ENCODE measurements at places on chromosomes 3 and 15.

GRCh38 chr3:188001093-188001492 is 152.9 kb upstream of the LPP start:
- no peak for DNase-seq

- DNase-seq = no peak
Observed at GRCh38 chr3:33391255-33391995, 48.8 kb downstream of the UBP1 start.

- DNase-seq = no peak
Observed at GRCh38 chr3:33076952-33077351, 20.0 kb downstream of the GLB1 start.

- DNase-seq = no peak
Observed at GRCh38 chr3:198071602-198072287, 111.7 kb downstream of the LMLN start.

GRCh38 chr3:182509844-182510460 is 283.4 kb upstream of the ATP11B start:
- DNase-seq = no peak

- no peak for DNase-seq
Observed at GRCh38 chr3:174198199-174198598, 660.9 kb upstream of the NAALADL2 start.

GRCh38 chr15:88920186-88920891 is 7.2 kb upstream of the MFGE8 start:
- no peak for DNase-seq

- DNase-seq = no peak
Observed at GRCh38 chr3:46416811-46417510, 9.9 kb downstream of the CCRL2 start.

DNA sequence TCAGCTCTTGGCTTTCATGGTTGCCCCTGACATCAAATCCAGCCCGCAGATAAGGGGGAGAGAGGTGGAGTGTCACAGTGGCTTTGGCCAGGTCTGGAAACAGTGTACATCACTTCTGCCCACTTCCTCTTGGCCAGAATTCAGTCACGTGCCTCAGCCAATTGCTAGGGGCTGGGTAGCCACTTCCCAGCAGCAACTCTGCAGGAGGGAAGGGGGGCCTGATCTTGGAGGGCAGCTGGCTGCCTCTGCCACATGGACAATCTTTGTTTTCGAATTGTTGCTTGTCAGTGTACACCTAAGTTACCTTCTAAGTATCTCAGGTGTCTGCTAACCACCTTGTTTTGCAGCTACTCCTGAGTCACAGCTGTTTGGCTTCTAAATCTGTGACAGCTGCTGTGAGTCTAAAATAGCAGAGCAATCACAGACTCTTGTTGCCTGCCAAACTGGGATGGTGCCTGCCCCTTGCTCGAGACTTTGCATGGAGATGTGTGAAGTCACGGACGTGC is 41.0 kb upstream of the LIMD1 start:
- no peak for DNase-seq

DNA sequence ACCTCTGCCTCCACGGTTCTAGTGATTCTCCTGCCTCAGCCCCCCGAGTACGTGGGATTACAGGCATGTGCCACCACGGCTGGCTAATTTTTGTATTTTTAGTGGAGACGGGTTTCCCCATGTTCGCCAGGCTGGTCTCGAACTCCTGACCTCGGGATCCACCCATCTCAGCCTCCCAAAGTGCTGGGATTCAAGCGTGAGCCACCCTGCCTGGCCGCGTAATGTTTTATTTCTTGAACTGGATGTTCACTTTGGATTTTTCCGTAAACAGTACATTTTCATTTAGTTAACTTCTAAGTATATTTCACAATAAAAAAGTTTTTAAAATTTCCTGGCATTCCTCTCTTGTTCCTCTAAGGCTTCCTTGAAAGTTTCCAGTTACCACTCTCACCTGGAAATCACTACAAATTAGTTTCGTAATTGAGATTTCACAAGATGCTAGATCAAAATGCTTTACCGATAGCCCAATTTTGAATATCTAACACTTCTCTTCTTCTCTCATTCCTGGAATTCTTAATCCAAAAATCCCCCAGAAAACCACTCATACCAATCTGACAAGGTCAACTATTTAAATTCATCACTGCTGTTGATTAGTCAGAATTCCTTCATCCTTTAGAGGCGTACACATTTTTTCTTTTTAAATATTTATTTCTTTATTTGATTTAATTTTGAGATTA is 44.7 kb upstream of the INO80 start:
- no peak for DNase-seq

DNA sequence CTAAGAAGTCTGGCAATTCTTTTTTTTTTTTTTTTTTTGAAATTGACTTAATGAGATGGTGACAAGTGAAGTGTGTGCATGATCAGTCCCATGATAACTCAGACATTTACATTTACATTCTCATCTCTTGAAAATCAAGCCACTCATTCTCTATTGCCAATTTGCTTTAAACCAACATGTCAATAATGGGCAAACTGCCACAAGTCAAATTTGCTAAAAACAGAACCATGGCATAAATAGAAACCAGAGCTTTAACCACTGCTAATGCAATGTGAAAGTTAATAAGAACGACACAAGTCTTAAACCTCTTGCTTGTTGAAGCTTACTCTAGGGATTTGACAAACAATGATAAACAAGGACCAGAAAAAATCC is 12.0 kb upstream of the COL8A1 start:
- DNase-seq = no peak

- no peak for DNase-seq
Observed at GRCh38 chr3:43817825-43818224, 127.1 kb downstream of the ABHD5 start.

- DNase-seq = no peak
Observed at GRCh38 chr3:114484919-114485318, 191.1 kb downstream of the TIGIT start.

- DNase-seq = no peak
Observed at GRCh38 chr3:75101329-75102147, 487.1 kb upstream of the CNTN3 start.

DNA sequence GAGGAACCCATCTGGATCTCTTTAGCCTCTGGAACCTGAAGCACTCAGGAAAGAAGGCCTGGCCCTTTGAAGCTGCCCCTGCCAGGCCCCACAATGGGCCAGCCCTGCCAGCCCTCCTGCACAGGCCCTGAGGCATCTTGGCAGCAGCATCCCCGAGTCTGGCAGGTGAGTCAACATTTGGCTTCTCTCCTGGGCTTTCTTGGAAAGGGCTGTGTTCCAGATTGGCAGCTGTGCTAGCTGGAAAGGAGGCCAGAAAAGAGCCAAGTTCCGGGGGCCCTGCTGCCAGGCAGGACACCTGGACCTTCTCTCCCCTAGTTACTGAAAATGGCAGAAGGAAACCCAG is 187.2 kb downstream of the SHQ1 start:
- no peak for DNase-seq

DNA sequence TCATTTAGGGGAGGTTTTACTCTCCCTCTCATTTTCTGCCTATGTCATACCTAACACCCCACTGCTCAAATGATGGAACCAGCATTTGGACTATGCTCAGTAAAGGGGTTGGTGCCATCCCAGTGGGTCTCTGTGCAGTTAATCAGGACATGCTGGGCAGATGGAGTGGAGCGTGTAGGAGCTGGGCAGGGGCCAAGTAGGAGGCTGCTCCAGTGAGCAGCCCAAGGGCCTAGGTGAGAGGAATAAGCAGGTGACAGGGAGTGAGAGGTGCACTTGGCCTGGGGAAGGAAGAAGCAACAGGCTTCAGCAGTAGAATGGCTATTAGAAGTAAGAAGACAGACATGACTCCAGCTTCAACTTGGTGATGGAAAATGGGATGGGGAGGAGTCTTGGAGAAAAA is 72.2 kb downstream of the EPHB1 start:
- no peak for DNase-seq

GRCh38 chr15:39250460-39251186 is 330.3 kb upstream of the THBS1 start:
- no peak for DNase-seq

DNA sequence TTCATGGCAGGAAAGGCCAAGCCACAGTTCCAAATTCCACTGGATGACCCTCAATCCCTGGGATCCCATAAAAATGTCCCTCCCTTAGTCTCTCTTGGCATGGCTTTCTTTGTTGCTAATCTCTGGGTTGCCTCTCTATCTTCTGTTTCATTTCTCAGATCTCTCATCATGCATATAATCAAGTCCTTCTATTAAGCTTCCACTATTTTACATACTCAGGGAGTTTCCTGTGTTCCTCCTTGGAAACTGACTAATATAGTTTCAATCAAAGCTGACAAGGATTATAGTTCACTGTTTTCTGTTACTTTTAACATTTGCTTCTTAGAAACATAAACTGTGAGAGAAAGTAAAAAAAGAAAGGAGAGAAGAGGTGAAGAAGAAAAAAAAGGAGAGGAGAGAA is 113.8 kb upstream of the COL8A1 start:
- DNase-seq = no peak

DNA sequence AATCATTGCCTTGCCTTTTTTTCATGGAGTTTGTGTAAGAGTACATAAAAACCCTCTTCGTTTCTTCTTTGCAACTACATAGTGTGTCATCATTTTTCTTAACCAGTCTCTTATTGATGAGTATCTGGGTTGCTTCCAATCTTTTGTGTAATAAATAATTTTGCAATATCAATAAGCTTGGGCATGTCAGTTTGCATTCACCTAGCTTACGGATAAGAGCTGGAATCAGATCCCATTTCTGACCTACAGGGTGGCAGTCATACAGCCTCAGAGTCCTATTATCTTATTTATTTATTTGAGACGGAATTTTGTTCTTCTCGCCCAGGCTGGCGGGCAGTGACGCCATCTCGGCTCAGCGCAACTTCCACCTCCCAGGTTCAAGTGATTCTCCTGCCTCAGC is 18.3 kb downstream of the ANP32A start:
- no peak for DNase-seq

GRCh38 chr3:15345608-15346137 is 13.3 kb upstream of the SH3BP5 start:
- no peak for DNase-seq

DNA sequence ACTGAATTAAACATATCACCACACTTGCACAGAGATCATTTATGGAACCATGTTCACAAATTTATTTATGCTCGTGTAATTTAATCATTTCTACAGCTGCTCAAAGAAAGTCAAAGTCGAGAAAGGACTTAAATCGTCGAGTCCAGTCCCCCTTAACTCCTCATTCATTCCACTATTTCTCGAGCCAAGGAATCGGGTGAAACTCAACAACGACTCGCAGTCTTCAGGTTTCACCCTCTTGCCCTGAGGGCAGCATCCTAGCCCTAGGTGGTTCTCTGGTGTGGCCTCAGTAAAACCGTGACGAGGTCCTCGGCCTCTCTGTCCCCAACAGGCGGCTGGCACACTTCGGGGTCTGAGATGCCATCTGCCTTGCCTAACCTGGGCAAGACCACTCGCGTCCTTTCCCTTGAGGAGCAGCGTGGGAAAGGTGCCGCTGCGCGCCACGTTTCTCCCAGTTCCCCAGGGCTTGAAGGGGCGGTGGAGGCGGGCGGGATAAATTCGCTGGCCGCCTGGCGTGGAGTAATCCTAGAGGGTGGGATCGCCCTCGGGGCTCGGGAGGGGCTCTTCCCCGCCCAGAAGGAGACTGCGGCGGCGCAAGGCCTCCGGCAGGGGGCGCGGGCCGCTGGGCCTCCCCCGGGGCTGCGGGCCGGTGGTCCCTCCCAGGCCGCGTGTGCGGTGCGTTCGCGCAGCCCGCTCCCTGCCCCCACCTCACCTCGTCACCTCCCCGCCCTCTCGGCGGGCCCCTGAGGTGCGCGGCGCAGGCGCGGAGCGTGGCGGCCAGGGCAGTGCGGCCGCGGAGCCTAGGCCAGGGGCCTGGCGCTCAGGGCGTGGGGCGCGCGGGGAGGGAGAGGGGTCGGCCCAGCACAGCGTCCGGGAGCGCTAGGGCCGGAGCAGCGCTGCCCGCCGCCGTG is at the start of gene ZNF639:
Gene ZNF639 (plus strand): TSS at position 746 of the 911 bp plus-strand sequence. CDS start 5,263 bp downstream, outside the sequence.
- DNase-seq = peak; percentile 82

DNA sequence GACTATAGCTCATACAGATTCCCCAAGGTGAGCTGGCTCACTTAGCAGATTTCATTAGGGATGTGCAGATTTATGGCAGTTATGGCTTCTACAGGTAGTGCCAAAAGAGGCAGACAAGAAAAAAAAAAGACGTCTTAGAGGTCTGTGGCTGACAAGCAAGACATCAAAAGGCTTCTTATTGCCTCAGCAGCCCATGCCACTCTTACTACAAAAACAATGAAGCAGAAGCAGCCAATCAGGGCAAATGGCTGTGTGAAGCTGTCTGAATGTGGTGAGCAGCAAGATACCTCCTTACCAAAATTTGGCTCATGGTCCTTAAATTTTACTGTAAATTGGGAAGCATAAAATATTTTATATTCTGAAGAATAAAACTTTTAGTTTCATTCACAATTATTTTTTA is 557.5 kb upstream of the GOLIM4 start:
- no peak for DNase-seq

DNA sequence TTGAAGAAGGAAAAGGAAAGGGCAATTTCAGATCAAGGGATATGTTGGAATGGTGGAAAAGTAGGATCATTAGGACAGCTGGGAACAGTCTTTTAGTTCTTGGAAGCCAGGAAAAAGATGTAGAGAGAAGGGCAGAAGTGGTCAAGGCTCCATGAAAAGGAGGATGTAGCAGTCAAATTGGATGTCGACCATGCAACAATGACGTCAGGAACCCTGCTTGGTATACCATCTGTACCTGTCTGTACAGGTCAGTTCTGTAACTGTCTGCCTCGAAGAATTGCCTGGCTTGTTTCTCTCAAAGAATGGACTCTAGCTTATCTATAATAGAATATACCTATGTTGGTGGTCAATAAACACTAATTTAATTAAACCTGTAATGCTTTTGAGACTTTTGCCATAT is 157.8 kb upstream of the SGO1 start:
- DNase-seq = no peak

- DNase-seq = no peak
Observed at GRCh38 chr15:66047321-66048024, 178.2 kb downstream of the RAB11A start.

DNA sequence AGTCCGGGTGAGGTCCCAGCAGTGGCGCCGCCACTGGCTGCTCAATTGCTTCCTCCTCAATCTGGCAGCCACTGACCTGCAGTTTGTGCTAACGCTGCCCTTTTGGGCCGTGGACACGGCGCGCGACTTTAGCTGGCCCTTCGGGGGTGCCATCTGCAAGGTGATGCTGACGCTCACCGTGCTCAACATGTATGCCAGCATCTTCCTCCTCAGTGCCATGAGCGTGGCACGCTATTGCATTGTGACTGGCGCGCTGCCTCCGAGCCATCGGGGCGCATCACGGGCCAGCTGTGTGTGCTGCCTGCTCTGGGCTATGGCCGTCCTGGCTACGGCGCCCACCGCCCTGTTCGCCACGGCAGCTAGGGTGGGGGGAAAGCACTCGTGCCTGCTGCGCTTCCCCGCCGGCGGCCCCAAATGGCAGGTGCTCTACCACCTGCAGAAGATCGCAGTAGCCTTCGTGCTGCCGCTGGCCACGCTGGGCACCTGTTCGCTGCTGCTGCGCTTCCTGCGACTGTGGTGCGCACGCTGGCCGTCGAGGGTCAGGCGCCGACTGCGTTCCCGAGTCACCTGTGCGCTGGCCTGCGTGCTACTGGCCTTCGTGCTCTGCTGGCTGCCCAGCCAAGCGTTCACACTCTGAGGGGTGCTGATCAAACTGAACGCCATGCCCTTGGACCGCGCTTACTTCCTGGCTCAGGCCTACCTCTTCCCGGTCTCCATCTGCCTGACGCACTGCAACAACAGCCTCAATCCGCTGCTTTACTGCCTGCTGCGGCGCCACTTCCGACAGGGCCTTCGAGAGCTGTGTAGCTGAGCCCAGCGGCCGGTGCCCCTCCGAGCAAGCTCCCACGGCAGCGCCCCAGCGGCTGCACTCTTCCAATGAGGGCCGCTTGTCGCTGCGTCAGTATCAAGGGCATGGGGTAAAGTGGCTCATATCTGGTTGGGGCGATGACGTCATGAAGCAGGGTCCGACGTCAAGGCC is 20.3 kb upstream of the ADAMTS7 start:
- no peak for DNase-seq

GRCh38 chr3:104951426-104951825 is 415.3 kb upstream of the ALCAM start:
- DNase-seq = no peak
